ENCODE measurements at places on chromosomes 3 and 15.

DNA sequence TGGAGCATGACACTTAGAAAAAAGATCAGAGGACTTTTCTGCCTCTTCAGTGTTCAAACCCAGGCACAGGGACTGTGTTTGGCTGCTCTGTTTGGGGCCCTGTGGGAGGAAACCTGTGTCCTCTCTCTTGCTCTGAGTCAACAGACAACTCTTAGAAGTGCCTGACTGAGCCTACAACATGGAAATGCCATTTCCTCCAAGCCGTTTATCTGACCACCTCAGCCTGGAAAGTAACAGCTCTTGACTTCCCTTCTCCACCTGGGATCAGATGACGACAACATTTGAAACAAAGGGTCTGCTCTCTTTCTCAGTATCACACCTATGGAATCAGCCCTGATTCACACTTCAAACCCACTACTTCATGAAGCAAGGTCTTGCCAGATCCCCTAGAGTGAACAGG is 91.3 kb upstream of the CTDSPL start:
- no peak for DNase-seq

- DNase-seq, result no peak
Measured at GRCh38 chr3:182143903-182144302, 432.2 kb downstream of the SOX2 start.

- DNase-seq, result peak; percentile 89
Measured at GRCh38 chr3:164418414-164418813, 659.9 kb downstream of the SI start.

DNA sequence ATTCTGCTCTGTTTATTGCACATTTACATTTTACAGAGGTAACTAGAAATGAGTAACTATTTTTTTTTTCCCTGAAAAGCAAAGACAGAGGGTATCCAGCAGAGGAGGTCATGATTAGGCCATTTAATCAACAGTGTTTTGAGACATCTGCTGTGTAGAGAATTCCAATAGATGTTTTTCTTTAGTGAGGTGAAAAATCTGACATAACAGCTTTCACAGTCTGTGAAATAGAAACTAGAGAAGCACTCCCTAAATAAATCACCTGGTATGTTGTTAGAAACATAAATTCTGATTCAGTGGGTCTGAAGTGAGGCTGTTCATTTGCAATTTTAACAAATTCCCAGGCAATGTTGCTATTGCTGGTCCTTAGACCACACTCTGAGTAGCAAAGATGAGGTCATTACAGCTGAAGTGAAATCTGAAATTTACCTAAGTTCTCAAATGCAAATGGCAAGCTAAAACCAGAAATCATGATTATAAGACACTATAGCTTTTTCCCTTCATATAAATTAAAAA is 329.2 kb upstream of the LRRC3B start:
- DNase-seq, result no peak

- DNase-seq, result no peak
Measured at GRCh38 chr15:51765751-51766150, 14.4 kb downstream of the TMOD2 start.

DNA sequence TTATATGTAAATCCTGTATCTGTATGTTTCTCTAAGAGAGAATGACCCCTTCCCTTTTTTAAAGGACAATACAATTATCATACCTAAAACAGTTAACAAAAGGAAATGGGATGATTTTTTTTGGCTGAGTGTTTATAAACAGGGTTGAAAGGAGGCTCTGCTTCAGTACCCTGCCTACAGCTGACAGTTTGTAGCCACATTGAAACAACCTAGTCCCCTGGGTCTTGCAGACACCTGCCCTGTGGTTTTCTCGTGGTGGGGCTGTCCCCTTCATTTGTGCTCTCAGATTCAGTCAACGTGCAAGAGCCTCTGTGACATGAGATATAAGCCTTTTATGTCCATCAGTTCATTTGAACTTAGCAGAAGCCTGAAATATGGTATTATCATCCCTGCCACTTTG is 2.3 kb upstream of the HMCES start:
- no peak for DNase-seq

- DNase-seq, result no peak
Measured at GRCh38 chr15:60370105-60370868, 27.5 kb downstream of the ANXA2 start.

- DNase-seq, result no peak
Measured at GRCh38 chr3:37942646-37943045, 47.9 kb upstream of the VILL start.

DNA sequence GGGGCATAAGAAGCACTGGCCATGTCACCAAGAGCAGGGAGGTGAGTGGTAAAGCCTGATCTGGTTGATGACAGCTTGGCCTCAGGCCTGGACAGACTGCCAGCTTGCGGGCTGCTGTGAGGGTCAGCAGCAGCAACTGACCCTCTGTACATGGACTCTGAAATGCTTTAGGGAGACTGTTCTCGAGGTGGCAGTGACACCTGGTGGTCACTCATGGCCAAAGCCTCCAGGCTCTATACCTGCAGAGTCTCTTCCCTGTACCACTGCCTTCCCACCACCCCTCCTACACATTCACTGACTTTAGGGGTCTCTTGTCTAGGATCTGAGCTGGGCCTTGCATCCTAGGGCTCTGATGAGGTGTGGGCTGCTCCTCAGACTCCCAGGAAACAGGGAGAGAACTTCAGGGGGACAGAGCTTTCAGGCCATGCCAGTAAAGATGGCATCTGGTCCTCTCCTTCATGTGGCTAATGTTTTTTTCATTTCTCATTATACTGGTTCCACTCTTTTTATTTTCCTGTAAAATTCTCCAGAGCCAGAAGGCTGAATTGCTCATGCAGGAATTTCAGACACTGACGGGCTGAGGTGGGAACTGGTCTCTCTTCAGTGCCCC is 17.2 kb upstream of the TIMP4 start:
- no peak for DNase-seq

DNA sequence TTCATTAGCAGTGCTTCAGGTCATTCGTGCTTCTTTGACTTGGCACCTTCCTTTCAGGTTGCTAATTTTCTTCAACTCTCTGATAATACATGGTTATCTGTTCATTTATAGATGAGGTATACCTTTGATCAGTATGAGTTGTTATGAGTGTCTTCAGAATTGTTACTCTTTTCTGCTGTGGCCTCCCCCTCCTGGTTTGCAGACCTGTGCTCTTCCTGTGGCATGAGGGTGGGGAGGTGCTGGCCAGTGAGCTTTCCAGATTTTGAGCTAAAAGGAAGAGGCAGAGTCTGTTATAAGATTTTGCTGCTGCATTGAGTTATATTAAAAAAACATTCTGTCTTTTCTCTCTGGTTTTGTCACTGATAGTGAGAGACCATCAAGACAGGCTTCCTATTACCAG is 30.8 kb upstream of the GOLGA6L9 start:
- no peak for DNase-seq

GRCh38 chr3:31785286-31785685 is 195.8 kb downstream of the OSBPL10 start:
- no peak for DNase-seq

- DNase-seq, result no peak
Measured at GRCh38 chr15:101087172-101087769, 164.6 kb downstream of the CHSY1 start.

- DNase-seq, result no peak
Measured at GRCh38 chr3:159787178-159787574, 201.5 kb upstream of the IL12A start.

DNA sequence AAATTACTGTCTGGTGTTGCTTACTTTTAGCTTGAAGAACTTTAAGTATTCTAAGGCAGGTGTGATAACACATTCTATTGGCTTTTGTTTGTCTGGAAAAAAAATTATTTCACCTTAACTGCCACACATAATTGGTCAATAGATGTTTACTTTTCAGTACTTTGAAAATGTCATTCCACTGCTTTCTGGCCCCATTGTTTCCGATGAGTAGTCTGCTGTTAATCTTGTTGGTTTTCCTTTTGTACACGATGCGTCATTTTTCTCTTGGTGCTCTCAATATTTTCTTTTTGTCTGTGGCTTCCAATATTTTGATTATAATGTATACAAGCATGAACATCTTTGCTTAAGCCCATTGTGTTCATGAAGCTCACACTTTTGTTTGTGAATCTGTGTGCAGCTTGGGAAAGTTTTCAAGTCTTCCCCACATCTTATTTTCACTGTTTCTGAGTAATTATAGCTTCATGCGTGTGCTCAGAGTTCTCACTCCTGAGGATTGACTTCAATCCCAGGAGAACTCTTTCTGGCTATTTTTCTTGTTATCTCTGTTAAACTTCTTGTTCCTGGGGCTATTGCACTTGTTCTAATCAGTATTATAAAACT is 664.7 kb downstream of the IGSF11 start:
- DNase-seq, result no peak

DNA sequence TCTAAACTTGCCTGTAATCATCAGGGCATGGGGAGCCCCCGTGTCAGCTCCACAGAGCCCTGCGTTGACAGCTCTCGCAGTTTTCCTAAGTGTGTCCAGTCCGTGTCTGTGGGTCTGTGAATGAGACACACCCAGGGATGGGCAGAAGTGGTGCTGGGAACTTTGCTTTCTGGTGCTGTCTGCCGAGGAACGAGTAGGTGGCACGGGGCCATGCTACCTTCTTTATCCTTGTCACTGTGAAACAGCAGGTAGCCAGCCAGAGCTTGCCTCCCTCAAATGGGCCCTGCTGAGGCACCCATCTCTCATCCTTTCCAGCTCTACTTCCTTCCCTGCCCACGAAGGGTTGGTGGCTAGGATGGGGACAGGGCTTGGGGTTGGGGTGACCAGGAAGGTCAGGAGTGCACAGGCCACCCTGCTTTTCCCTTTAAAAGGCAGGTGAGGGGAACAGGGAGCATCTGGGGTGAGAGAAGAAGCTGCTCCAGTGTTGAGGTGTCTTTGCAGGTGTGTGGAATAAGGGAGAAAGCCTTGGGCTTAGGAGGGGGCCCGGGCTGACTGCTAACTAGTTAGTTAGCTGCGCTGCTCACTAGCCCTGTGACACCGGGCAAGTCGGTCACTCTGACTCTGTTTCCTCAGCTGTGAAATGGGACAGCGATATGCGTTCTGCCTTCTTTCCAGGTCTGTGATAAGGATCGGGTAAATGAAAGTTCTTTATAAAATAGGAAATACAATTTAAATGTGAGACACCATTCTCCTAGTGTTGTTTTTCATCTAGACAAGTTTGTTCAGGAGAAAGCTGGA is 27.9 kb downstream of the PDIA5 start:
- no peak for DNase-seq

- no peak for DNase-seq
Measured at GRCh38 chr3:72127844-72128243, 342.9 kb upstream of the PROK2 start.

- no peak for DNase-seq
Measured at GRCh38 chr3:56800832-56801661, 702 bp downstream of the ARHGEF3 start.

- no peak for DNase-seq
Measured at GRCh38 chr15:95718441-95718840, 612.1 kb upstream of the NR2F2 start.

GRCh38 chr3:126101521-126101982 is 17.6 kb upstream of the SLC41A3 start:
- no peak for DNase-seq

DNA sequence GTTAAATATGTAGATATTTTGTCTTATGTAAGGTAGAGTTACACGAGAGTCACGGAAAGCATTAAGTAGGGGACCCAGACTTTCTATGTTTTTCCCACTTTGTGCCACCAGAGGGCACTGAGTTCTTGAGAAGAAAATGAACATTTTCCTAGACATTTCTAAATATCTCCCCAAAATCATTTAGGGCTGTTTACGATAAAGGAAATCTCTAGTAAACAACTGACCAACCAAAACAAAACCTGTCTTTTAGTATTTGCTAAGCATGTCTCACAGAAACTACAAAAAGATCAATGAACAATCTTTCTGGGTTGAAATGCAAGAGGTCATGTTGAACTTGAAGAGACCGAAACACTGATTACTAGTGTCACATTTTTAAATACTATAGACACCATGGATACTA is 16.1 kb downstream of the POU1F1 start:
- no peak for DNase-seq

- DNase-seq, result no peak
Measured at GRCh38 chr15:88983861-88984429, 70.8 kb upstream of the MFGE8 start.

GRCh38 chr3:170734043-170734734 is 135.8 kb downstream of the RPL22L1 start:
- DNase-seq, result no peak

- DNase-seq, result no peak
Measured at GRCh38 chr15:40340740-40341400, at the start of gene CCDC9B. Gene CCDC9B, minus strand, starts transcription at chr15:40340939. Its CDS starts 120 bp downstream, at chr15:40340819.

DNA sequence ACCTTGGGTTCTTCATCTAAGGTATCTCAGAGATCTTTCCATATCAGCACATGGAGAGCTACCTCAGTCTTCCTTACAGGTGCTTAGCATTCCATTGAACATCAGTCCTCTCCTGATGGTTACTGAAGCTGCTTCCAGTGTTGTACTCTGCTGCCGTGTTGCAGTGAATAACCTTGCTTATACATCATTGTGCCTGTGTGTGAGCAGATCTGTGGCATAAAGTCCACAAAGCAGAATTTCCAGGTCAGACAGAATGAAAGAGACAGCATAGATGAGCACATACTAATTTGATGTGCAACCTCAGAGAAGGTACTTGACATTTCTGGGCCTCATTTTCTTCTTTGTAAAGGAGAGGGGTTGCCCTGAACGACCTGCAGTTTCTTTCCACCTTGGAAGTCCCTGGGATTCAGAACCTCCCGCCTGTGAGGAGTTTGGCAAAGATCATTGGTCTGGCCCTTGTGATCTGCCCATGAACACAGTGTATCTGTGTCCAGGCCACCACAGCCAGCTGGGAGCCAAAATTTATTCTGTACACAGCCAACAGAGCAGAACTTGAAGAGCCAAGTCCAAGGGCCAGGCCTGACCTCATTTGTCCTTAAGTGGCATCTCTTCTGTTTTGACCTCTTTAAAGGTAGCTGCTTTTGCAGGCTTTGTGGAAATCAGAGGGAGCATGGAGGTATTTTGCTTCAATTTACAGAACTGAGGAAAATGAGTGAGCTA is 57.2 kb upstream of the SLC7A14 start:
- DNase-seq, result peak; percentile 13

GRCh38 chr15:52749258-52749657 is 40.9 kb downstream of the ONECUT1 start:
- DNase-seq, result no peak

- no peak for DNase-seq
Measured at GRCh38 chr3:174168026-174168425, 691.1 kb upstream of the NAALADL2 start.

Data from NCI-H187 treated with DMSO at 0.1 percent for 48 hours (cell line).